ENCODE measurements at places on chromosomes 3 and 15.

DNA sequence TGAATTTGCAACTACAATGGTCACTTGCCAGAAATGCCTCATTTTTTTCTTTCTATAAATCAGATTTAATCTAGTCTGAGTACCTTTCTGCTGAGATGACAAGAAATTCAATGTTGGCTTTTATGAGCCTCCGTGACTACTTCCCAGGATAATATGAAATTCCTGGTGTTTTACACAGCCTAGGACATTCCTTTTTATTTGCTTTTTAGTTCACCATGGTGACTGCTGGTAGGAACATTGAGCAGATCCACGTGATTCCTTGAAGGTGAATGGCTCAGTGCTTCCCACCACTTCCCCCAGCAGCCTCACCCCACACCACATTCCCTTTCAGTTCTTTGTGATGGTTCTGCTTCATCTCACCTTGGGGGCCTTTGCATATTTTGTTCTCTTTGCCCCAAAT lies 4.3 kb upstream of the NPTN start:
- DNase-seq, result no peak

GRCh38 chr15:92468991-92469390 lies 75.3 kb downstream of the ST8SIA2 start:
- no peak for DNase-seq

DNA sequence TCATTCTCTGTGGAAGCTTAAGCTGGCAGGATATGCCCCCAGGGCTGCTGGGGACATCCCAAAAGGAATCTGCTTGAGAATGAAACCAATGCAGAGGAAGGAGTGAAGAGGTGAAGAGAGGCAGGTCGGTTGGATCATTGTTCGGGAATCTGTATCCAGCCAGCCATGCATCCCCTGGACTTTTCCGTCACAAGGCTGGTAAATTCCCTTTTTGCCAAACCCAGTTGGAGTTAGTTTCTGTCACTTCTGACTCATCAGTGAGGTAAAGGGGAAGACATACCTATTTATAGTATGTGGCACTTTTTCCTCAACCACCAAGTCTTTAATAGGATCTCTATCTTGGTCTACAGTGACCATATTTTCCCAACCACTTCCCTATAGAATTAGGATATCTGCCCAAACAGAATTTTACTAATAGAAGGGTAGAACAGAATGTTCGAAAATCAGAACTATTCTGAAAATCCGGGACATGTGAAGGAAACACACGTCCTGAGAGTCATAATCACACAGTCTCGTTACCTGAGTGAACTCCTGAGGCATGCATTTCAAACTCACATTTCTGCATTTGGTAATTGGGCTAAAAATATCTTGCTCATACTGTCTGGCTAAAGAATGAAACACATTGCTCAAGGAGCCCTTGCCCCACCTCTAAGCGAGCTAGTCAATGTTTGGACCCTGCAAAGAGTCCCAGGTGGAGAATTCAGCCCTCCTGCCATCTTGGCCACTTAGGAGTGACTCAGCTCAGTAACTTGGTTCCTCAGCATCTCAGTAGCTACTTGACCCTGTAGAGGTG lies 289.7 kb upstream of the ADAMTS9 start:
- DNase-seq, result no peak

GRCh38 chr3:107524326-107524840 lies 1.6 kb downstream of the BBX start:
- DNase-seq, result no peak

DNA sequence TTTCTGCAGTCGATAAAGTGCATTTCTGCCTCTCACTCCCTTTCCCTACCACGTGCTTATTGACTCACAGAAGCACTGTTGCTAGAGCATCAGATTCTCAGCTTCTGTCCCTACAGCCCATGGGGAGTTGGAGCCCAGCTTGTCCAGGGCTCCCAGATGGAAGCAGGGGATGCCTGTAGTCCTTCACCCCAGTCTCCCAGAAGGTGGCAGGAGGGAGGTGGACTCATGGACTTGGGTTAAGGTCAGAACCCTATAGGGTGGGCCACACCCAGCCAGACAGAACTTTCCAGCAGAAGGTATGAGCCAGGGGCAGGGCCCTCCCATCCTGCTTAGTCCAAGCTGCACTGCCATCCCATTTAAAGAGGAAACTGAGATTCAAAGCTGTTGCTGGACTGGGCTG lies 33.1 kb upstream of the SEMA3F start:
- no peak for DNase-seq

DNA sequence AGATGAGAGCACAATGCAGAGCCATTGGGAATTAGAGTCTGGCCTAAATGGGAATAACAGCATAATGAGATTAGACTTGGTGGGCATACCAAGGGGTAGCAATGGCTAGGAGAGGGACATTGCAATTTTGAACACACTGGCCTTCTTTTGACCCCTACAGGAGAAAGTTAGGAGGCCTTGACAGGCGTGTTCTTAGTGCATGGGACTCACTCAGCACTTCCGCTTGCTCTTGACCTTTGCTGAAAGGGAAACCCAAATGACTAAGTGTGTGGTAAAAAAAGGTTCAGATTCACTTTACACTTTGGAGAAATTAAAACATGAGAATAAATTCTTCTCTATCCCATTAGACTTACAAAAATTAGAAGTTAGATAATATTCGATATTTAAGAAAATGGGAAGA lies 317.4 kb downstream of the DIPK2A start:
- no peak for DNase-seq

- no peak for DNase-seq
Measured at GRCh38 chr3:9271903-9272302, 22.5 kb upstream of the SRGAP3 start.

DNA sequence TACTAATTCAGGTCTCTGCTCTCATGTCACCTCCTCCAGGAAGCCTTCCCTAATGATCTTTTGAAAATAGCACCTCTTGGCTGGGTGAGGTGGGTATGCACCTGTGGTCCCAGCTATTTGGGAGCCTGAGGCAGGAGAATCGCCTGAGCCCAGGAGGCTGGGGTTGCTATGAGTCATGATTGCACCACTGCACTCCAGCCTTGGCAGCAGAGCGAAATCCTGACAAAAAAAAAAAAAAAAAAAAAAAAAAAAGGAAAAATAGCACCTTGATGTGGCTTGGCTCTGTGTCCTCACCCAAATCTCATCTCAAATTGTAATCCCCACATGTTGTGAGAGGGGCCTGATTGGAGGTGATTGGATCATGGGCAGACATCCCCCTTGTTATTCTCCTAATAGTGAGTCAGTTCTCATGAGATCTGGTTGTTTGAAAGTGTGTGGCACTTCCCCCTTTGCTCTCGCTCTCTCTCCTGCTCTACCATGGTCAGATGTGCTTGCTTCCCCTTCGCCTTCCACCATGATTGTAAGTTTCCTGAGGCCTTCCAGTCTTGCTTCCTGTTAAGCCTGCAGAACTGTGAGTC lies 11.2 kb upstream of the RNU6-1 start:
- no peak for DNase-seq

DNA sequence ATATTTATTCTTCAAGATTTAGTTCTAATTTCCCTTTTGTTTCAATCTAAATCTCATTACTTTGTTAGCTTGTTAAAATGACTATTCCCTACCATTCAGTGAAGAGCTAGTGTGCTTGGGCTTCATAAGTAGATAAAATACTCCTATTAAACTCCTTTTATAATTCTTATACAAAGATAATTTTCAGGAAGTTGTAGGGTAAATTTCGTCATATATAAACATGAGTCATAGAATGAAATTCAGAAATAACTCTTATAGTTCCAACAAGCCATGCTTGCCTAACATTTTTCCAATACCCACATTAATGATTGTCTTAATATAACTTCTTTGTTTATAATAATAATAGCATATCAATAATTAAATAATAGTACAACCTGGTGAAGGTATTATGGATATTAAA lies 407.3 kb downstream of the NAALADL2 start:
- DNase-seq, result no peak

- DNase-seq, result no peak
Measured at GRCh38 chr15:95541301-95541700, 789.2 kb upstream of the NR2F2 start.

DNA sequence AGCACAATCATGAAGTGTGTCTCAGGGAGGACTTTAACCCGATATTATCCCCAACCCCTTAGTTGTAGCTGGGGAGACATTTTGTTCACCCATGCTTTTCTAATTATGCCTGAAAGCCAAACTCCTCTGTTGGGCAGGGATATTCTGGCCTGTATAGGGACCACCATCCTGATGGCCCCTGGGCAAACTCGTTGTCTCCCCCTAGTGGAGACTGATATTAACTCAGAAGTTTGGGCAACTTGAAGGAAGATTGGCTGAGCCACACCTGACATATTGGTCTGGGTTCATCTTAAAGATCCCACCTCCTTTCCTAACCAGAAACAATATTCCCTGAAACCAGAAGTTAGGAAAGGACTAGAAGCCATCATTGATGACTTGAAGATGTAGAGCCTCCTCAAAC lies 42.3 kb downstream of the TM4SF18 start:
- DNase-seq, result no peak

DNA sequence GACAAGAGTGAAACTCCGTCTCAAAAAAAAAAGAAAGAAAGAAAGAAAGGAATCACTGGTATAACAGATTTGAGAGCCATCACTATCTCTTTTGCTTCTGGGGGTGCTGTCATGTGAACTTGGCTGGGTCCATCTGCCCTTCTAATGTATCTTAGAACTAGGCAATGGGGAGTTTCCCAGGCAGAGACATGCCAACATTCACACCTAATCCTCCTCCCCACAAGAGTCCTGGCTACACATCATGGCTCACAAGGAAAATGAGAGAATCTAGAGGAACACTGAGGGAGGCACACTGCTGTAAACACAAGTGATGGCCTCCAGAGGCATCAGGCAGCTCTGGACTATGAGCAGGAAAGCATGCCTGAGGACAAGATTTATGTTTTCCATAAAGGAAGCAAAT lies 67.8 kb upstream of the PPP2R3A start:
- DNase-seq, result no peak

- DNase-seq, result no peak
Measured at GRCh38 chr3:10957976-10958749, 34.4 kb upstream of the SLC6A1 start.

GRCh38 chr3:123871946-123872345 lies 12.2 kb downstream of the MYLK start:
- DNase-seq, result no peak

DNA sequence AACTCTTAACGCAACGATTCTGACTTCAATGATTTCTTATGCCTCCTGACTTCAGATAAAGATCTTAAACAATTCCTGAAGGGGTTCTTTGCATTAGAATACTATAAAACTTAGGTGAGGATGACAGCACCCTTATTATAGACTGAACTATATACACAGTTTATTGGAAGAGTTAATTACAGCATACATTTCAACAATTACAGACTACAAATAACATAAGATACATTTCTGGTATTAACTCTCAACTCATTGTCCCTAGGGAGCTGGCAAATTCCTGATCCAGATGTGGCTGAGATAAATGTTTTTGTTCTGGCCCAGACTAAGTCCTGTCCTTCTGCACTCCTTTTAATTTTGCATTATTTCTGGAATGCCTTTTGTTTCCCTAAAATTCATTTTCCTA lies 155.5 kb upstream of the TMC3 start:
- no peak for DNase-seq

DNA sequence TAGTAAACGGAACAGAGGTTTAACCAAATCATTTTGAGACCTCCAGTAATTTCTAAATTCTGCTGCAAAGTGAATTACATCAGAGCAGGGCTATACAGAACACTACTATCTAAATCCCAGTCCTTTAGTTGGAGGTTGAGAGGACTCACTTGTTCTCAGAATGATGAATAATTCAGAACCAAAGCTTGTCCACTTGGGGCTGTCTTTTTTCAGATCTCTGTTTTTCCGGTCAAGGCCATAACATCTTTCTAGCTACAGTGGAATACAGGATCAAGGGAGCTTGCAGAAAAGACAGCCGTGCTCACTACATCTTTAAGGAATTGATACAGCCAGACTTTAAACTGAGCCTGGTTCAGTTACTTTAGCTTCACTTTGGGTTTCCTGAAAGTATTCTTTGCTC lies 194.5 kb downstream of the EFHB start:
- no peak for DNase-seq

DNA sequence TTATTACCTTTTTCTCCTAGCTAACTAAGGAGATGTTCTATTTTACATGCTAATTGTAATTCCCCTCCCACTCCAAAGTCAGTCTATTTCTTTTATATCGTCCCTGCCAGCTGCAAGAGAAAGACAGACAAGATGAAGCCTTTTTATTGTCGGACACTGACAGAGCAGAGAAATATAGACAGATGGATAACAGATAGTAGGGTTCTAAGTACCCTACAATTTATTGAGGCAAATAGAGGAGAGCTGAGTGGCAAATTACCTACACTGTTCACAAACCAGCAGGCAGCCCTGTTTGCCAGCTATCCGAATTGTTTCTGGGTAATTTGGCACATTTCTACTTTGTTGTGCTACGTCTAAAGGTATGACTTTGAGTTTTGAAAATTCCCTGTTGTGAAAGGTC lies 392.3 kb upstream of the ZNF717 start:
- DNase-seq, result no peak

DNA sequence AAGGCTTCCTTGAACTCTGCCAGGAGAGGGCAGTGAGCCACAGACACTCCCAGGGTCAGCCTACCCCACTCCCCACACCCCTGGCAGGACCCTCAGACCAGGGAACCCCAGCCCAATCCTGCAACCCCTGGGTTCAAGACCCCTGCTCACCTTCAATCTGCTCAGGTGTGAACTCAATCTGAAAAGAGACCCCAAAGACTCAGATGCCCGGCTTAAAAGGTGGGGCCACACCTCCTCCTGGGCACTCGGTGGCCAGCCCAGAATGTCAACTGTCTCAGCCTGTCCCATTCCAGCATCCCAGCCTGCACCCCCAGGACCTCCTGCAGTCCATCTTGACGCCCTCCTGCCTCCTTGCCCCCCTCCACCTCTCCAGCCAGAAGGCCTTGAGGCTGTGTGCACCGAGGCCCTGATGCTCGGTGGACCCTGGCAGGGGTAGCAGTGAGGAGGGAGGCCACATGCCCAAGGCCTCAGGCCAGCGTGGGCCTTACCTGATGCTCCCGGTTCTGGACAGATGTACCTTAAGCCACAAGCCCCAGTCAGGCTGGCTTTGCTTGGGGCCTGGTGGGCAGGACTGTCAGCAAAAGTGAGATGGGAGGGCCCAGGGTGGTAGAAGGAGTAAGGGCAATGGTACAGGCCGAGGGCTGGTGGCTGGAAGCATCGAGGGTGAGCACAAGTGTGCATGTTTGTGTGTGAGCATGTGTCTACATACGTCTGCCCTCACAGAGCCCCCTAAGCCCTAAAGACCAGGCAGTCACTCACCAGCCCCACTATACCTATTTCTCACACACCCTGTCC lies 2.2 kb downstream of the MYL3 start:
- DNase-seq, result no peak

GRCh38 chr3:74067296-74067695 lies 442.6 kb upstream of the PDZRN3 start:
- DNase-seq, result no peak

- no peak for DNase-seq
Measured at GRCh38 chr15:65732698-65733097, 59.4 kb downstream of the DENND4A start.

GRCh38 chr15:24054547-24055245 lies 367.6 kb upstream of the NDN start:
- DNase-seq, result no peak

GRCh38 chr3:65890328-65890727 lies 148.4 kb downstream of the MAGI1 start:
- no peak for DNase-seq
